Chondrocyte (in vitro differentiated cells): ENCODE measurements at places on chromosomes 6 and 20. TPM values are rescaled to one million over a fixed set of nuclear protein-coding genes. Genes with fewer than 3 reads are reported as not detected.
A peak's percentile ranks its signal among the peaks of the same experiment; 100 is the strongest.

Gene CAP2
- total RNA-seq = 76.6 to 90.4 TPM (median 86.1 TPM) in 3 replicates

DNA sequence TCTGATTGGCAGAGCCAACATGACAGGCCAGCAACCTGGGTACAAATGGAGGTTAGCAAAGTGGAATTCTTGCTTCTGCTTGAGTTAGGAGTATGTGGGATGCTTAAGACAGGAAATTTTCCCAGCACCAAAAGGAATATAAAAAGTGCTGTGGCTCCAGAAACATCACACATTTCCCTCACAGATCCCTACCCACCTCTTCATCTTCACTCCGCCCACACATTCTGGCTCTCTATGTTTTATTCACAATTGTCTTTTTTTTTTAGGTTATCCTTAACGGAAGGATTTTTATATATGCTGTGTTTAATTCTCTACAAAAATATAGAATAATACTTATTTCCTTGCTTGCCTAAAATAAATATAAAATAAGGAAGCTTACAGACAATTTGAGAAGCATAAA lies 563.3 kb upstream of the HS3ST5 start:
- no peak for DNase-seq
- H3K4me3 ChIP-seq = no peak overlapping the region
- H3K36me3 ChIP-seq = no peaks in the 10 kb centered on the region
- peaks cover 3% of the 10 kb centered on the region for H3K27me3 ChIP-seq
- H3K27ac ChIP-seq = no peak overlapping the region

DNA sequence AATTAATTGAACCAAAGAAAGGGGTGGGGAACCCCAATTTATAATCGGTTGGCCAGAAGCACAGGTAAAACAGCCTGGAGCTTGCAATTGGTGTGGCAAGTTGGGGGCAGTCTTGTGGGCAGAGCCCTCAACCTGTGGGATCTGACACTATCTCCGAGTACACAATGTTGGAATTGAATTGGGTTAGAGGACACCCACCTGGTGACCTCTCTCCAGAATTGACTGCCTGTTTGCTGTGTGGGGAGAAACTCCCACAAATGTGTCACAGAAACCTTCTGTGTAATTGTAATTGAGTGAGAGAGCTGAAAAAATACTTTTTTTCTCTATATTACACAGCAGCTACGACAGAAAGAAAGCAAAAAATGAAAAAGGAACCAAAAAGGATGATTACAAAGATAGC lies 53.0 kb upstream of the FAM83C start:
- H3K4me3 ChIP-seq = no peak overlapping the region
- H3K4me1 ChIP-seq = peaks cover 29% of the 10 kb centered on the region
- peaks cover 22% of the 10 kb centered on the region for H3K36me3 ChIP-seq
- DNase-seq = no peak

- DNase-seq = no peak
- H3K36me3 ChIP-seq = no peaks in the 10 kb centered on the region
- no peak overlapping the region for H3K27ac ChIP-seq
- H3K27me3 ChIP-seq = no peaks in the 10 kb centered on the region
Observed at GRCh38 chr20:6295867-6296256, 173.0 kb upstream of the FERMT1 start.

DNA sequence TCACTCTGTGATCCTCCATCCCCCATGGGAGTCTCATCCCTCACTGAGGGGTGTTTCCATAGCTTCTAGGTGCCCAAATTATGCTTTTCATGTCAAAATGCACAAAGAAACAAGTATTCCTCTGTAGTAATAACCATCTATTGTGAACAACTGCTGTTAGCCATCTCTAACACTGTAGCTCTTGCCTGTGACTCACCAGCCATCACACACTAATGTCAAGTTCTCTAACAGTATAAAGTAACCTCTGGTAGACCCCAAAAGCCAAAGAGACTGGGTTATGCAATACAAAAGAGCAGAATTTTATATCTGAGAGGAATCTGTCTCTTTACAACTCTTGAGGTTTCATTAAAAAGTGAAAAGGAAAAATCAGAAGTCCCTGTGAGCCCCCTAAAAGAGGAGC lies 25.4 kb upstream of the IYD start:
- no peaks in the 10 kb centered on the region for H3K36me3 ChIP-seq
- H3K4me1 ChIP-seq = peaks cover 8% of the 10 kb centered on the region
- H3K4me3 ChIP-seq = no peak overlapping the region
- H3K27me3 ChIP-seq = no peaks in the 10 kb centered on the region

- no peak overlapping the region for H3K4me3 ChIP-seq
- peaks cover 4% of the 10 kb centered on the region for H3K36me3 ChIP-seq
- no peaks in the 10 kb centered on the region for H3K4me1 ChIP-seq
- DNase-seq = no peak
- H3K27me3 ChIP-seq = no peaks in the 10 kb centered on the region
- H3K27ac ChIP-seq = no peak overlapping the region
Observed at GRCh38 chr6:92879526-92879925, 539.8 kb downstream of the EPHA7 start.

DNA sequence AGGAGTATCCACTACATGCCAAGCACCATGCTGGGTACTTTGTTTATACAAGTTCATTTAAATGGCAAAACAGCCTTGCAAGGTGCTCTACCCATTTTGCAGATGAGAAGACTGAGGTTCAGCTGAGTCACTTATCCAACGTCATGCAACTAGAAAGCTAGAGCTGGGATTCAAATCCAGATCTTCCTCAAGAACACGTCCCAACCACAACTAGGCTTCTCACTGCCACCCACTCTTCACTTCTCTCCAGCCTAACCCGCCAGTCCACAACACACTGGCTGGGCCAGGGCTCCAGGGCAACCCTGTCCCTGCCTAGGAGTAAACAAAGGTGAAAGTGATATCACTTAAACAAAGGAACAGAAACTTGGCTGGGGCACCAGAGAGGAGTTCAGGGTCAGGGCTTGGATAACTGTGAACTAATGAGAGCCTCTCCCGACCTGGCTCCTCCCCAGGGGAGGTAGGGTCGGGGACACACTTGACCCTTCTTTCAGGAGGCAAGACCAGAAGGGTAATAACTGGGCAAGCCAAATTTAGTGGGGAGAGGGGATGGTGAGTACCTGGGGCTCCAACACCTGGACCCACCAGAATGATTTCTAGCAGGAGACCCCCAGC lies 7.9 kb downstream of the SDC4 start:
- peaks cover 90% of the 10 kb centered on the region for H3K4me1 ChIP-seq
- H3K27me3 ChIP-seq = no peaks in the 10 kb centered on the region
- no peak for DNase-seq

- H3K27ac ChIP-seq = peak overlapping the region; percentile 90
- no peak for DNase-seq
- H3K4me3 ChIP-seq = no peak overlapping the region
- H3K4me1 ChIP-seq = peaks cover 45% of the 10 kb centered on the region
Observed at GRCh38 chr6:5763871-5764270, 242.9 kb downstream of the NRN1 start.
